Stimulated activated CD8-positive, alpha-beta memory T cell treated with anti-CD3 and anti-CD28 coated beads, Interleukin-15, amount 100 ng/mL, for 4 hours (primary cell): ENCODE measurements at places on chromosomes 2 and 18.

- no peak for DNase-seq
Observed at GRCh38 chr18:54147439-54147838, 77.0 kb downstream of the MBD2 start.

- DNase-seq: no peak
Observed at GRCh38 chr2:8573234-8573941, 108.5 kb upstream of the ID2 start.

DNA sequence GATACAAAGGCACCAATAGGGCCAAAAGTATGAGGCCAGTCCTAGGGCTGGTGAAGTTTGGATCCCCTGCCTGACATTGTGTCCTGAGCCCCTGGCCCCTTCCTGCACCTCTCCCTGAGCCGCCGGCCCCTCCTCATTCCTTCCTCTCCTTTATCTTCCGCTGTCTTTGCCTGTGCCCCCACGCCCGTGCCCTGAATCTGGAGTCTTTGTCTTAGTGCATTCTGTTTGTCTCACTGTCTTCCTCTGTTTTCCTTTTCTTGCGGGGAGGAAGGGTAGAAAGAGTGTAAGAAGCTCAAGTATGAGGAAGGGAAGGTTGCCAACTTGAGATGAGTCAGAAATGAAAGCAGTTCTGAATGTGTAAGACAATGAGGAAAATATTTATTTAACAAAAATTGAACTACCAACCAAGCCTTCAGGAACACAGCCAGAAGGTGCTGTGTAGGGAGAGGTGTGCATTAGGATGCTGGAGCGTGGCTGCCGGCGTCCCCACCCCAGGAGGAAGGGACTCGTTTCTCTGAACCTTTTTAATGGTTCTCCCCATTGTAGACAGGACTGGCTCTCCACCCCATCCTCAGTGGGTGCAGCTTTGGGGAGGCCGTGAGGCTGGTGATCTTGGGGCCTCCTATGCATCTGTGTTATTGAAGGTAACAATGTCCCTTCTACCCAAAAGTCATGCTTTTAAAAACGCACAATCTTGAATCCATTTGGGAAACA is 133.1 kb downstream of the NEDD4L start:
- no peak for DNase-seq

- no peak for DNase-seq
Observed at GRCh38 chr2:234788841-234789240, 163.0 kb upstream of the SH3BP4 start.

- DNase-seq: no peak
Observed at GRCh38 chr2:10222-10875, 36.0 kb downstream of the FAM110C start.

GRCh38 chr18:76356666-76357065 is 138.4 kb downstream of the ZNF516 start:
- DNase-seq: no peak

- no peak for DNase-seq
Observed at GRCh38 chr2:217045700-217046475, 186.0 kb upstream of the TNP1 start.

DNA sequence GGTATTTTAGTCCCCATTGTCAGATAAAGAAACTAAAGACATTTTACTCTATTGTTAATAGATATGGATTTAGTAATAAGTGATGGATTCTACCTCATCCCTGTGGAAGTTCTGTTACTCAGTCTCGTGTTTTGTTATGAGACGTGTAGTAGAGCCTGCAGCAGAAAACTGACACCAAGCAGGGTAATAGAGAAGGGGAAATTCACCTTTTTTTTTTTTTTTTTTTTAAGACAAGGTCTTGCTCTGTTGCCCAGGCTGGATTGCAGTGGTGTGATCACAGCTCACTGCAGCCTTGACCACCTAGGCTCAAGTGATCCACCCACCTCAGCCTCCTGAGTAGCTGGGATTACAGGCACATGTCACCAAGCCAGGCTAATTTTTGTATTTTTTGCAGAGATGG is 164.5 kb downstream of the CERS6 start:
- no peak for DNase-seq

GRCh38 chr2:50385349-50385748 is 646.6 kb downstream of the NRXN1 start:
- DNase-seq: no peak

GRCh38 chr2:115533081-115533480 is 1090.6 kb downstream of the DPP10 start:
- DNase-seq: no peak

DNA sequence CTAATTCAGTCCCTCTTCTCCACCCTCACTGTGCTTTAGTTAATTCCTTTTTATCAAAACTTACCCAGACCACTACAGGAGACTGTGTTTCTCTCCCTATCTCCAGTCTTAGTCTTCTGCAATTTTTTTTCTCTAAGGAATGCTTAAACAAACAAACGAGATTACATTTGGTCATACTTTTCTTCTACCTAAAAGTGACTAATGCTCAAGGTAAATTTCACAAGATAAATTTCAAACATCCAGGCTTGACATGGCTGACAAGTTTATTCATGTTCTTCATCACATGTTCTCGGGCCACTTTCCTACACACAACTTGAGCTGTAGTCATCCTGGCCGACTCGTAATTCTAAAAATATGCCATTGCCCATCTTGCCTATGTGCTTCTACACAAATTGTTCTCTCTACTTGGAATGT is 23.2 kb upstream of the ACSL3 start:
- DNase-seq: no peak

DNA sequence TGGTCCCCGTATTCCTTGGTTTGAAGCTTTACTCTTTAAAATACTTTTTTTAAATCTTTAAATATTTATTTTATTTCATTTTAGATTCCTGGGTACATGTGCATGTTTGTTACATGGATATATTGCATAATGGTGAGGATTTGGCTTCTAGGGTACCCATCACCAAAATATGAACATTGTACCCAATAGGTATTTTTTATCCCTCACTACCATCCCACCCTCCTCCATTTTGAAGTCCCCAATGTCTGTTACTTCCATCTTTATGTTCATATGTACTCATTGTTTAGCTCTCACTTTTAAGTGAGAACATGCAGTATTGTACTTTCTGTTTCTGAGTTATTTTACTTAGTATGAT is 59.5 kb upstream of the IL1RL1 start:
- no peak for DNase-seq

- DNase-seq: no peak
Observed at GRCh38 chr18:25233528-25234321, 118.2 kb downstream of the ZNF521 start.

- DNase-seq: no peak
Observed at GRCh38 chr18:24270937-24271380, 126.7 kb downstream of the OSBPL1A start.

DNA sequence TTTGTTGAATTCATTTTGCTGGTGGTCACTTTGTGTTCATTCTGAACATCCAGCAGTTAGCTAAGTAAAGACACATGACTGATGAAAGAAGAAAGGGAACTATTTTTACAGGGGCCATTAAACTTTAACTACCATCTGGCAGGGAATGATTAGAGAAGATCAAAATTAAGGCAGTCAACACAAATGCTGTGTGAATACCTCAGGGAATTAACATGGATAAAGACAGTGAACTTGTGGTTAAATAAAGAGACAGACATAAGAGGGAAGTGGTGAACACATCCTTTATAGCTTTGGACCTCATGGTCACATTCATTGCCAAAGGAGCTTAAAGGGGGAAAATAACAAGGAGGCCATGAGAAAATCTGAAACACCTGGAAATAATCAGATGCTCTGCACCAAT is 52.6 kb upstream of the ATP5MC3 start:
- DNase-seq: no peak

GRCh38 chr2:19176172-19176852 is 182.1 kb downstream of the OSR1 start:
- DNase-seq: no peak

DNA sequence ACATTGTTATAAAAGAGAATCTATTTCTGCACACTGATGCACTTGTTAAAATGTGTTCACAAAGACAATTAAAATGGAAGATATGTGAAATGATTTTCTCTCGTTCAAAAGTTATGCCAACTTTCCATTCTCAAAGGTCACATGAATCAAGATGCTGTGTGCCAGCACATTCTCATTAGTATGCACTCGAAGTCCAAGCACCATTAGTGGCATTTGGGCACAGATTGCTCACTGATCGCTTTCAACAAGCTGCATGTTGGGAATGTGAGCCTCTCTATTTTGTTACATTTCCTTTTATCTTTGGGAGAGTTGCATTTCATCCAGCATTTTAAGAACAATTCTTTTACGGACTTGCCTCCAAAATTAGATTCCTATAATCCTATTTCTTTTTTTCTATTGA is 398.9 kb downstream of the FBXO15 start:
- no peak for DNase-seq

- DNase-seq: no peak
Observed at GRCh38 chr18:77529492-77530176, 280.0 kb downstream of the GALR1 start.

DNA sequence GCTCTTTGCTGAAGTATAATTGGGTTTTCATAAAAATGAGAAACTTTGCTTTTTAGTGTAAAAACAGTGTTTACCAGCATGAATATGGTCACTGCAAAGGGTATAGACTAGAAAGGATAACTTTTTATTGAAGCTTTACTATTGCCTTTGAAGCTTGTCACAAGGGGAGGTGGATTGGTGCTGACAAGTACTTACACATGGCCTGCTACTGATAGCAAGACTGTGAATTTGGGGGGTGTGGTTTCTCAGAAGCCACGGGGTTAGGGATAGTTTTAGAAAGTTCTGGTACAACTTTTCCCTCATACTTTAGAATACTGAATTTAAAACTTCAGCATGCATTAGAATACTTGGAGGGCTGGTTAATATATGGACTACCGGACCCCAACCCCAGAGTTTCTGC is 294.1 kb downstream of the SOCS6 start:
- DNase-seq: no peak

DNA sequence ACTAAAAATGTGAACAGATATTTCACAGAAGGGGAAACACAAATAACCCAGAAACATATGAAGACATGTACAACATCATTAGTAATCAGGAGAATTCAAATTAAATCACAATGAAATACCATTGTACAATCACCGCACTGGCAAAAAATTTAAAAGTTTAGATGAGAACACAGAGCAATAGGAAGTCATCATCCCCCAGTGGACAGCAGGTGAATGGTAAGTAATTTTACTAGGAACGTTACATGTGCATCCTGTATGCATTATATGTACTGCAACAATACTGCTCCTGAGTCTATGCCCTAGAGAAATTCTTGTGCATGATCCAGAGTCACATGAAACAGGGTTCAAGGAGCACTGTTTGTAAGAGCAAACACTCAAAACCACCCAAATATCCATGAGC is 713.8 kb downstream of the NRXN1 start:
- no peak for DNase-seq

DNA sequence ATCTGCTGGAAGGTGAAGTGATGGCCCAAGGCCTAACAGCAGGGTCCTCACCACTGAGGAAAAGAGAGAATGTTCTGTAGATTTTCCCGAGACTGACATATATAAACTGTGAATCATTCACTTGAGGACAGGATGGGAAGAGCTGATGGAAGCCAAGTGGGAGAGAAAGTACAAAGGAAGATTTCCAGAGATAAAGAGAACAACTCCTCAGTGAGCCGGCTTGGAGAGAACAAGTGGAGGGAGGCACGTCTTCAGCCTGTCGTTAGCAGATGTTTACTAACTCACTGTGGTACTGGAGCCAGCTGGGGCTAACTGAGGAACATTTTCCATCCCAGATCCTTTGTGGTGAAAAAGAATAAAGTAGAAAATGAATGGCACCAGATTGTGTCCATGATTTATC is 552.9 kb upstream of the TNP1 start:
- DNase-seq: no peak

GRCh38 chr2:230447455-230448451 is 31.8 kb downstream of the SP100 start:
- no peak for DNase-seq

GRCh38 chr2:29269765-29270109 is 154.5 kb downstream of the CLIP4 start:
- DNase-seq: no peak

DNA sequence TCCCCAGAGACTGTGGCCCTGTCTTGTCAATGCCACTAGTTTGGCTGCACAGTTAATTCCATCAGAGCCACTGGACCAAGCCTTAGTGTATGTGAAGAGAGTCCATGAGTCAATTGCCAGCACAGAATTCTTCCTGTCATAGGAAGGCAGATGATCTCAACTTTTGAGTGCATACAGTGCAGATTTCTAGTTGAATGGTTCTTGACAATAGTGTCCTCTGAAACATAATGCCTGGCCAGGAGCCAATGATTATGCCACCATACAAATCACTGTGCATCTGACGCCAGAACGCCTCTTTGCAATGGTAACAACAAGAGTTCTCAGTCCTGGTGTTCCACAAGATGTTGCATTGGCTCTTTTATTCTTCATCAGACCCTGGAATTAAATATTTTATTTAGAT is 7.1 kb downstream of the NEUROD1 start:
- DNase-seq: no peak

GRCh38 chr18:72128649-72129048 is 415.5 kb downstream of the CBLN2 start:
- DNase-seq: no peak

DNA sequence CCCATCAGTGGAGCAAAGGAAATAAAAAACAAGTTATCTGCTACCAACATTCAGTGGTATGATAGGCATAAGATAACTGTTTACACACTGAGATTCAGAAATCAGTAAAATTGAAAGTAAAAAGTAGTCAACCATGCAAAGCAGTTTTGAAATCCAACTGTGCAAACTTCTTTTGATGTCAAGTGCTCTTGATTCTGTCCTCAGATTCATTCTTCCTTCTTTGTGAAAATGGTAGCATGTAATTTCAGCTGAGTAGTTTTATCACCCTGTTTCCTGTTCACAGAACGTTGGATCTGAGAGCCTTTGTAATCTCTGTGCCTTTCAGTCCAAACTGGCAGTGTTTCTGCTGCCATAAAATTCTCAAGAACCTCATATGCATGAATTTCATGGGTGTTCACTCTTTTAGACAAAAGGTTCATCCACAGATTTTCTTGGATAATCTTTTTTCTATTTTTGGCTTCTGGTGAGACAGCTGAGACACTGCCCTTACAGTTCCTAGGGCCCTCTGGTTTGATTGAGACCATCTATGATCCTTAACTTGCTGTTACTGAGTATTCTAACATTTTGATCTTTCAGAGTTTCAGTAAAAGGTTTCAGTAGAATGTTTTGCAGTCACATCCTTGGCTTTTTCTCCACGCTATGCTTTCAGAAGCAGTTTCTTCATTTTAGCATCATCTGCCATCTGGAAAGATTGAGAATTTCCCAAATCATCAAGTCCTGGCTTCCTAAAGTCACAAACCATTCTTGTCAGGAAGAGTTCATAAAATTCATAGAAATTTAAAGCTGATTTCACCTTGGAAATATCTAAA is 272.3 kb upstream of the EPHA4 start:
- no peak for DNase-seq

GRCh38 chr18:75201282-75202270 is 7.4 kb downstream of the PTGR3 start:
- no peak for DNase-seq

DNA sequence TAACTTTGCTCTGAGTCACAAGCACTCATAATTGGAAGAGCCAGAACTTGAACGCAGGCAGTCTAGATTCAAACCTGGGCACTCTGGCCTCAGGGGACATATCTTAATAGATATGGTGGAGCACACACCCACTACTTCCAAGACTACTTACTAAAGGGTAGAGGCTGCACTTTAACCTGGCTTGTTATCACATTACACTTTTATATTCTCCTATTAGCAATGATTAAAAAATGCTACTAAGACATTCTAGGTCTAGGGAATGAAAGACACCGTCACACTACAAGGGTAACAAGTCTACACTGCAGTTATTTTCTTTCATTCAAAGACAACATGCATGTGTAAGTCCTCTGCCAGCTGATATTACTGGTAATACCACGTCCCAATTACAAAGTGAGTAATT is 258.8 kb downstream of the ZNF521 start:
- DNase-seq: no peak

- no peak for DNase-seq
Observed at GRCh38 chr2:193556766-193557470, 1362.2 kb upstream of the TMEFF2 start.
